Activated CD4-positive, alpha-beta T cell treated with anti-CD3 and anti-CD28 coated beads, Interleukin-2, amount 10 ng/mL, durations not matched to agents 24 days and 14 days (primary cell): ENCODE measurements at places on chromosomes 16 and 17. TPM values are rescaled to one million over a fixed set of nuclear protein-coding genes. Genes with fewer than 3 reads are reported as not detected.

RANBP10 gene
- 18.2 and 18.6 TPM in 2 replicates for total RNA-seq

ZNF469 gene
- total RNA-seq, result 0.57 and 0.63 TPM in 2 replicates

SLC12A3 gene
- total RNA-seq, result not detected in 2 replicates

DDX42 gene
- 145 and 146 TPM in 2 replicates for total RNA-seq

OR1G1 gene
- total RNA-seq, result not detected in 2 replicates

KRT222 gene
- total RNA-seq, result not detected in 2 replicates

CD300A gene
- total RNA-seq, result 14.9 and 15.3 TPM in 2 replicates

GRCh38 chr17:75738218-75738802, 17.1 kb downstream of the ITGB4 start:
- no peak overlapping the region for H3K4me3 ChIP-seq
- peaks cover 11% of the 10 kb centered on the region for H3K4me1 ChIP-seq
- no peaks in the 10 kb centered on the region for H3K36me3 ChIP-seq
- peak overlapping the region; percentile 81 for H3K27ac ChIP-seq
- H3K27me3 ChIP-seq, result no peaks in the 10 kb centered on the region

GRCh38 chr17:902463-902862, 77.1 kb downstream of the NXN start:
- no peak overlapping the region for H3K27ac ChIP-seq
- no peak overlapping the region for H3K4me3 ChIP-seq
- H3K36me3 ChIP-seq, result no peaks in the 10 kb centered on the region
- H3K4me1 ChIP-seq, result no peaks in the 10 kb centered on the region
- H3K27me3 ChIP-seq, result peaks cover 21% of the 10 kb centered on the region

DNA sequence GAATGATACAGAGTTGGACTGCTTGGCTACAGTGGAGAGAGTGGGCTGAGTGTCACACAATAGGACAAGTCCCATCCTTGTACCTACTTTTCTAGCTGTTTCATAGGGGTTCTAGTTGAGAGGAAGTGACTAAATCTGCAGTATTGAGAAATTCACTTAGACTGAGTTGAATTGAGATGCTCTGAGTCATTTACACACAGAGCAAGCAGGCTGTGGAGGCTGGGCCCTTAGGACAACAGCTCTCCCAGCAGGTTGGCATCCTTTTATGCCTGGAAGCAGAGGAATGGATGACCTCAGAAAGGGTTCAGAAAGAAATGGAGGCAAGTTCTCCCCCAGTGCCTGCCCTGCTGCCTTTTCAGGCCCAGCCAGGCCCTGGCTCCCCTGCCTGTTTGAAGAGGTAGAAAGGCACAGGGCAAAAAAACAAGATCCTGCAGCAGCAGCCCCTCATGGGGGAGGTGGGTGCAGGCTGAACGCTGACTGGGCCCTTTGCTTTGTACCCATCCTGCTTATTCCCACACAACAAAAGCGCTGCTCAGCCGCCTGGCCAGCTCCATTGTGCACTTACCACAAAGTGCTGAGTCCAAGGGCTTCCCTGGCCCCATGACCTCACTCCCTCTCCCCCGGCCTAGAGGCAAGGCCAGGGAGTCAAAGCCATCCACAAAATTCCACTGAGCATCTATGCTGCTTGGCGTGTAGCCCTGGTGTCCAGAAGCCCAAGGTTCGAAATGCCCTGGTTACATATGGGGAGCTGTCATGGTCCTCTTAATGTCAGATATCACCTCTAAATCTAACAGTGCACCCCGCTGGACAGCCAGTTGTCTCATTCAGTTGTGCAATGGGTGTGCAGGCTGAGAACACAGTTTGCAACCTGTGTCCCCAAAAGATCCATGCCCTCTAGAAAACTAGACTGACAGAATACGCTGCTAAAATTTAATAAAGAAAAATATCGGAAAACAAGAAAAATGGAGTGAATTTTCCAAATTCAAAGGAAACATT, 5.4 kb upstream of the CRYBA1 start:
- DNase-seq, result no peak
- H3K27me3 ChIP-seq, result peaks cover 1% of the 10 kb centered on the region

GRCh38 chr17:64968652-64969501, 49.6 kb upstream of the LRRC37A3 start:
- H3K27ac ChIP-seq, result peak overlapping the region; percentile 89
- DNase-seq, result peak; percentile 62
- H3K4me1 ChIP-seq, result peaks cover 52% of the 10 kb centered on the region
- no peaks in the 10 kb centered on the region for H3K27me3 ChIP-seq

- no peaks in the 10 kb centered on the region for H3K27me3 ChIP-seq
- no peak overlapping the region for H3K4me3 ChIP-seq
- no peak overlapping the region for H3K27ac ChIP-seq
- DNase-seq, result no peak
These were observed 10.7 kb upstream of the LCAT start for GRCh38 chr16:67954421-67955196.

DNA sequence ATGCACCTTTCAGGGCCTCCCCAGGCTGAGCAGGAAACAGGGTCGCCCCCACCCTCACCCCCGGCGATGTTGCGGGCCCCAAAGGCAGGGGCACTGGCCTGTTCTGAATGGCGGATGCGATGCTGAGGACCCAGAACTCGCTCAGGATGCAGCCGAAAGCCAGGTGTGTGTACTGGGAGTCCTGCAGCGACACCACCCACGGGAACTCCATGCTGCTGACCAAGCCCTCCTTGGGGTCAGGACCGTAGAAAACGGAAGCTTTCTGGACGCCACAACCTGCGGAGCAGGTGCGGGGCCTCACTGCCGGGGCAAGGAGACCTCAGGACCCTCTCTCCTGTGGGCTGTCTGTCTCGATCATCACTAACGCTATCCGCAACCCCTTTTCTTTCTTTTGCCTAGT, 4.0 kb downstream of the PRSS54 start:
- no peak for DNase-seq
- no peaks in the 10 kb centered on the region for H3K27me3 ChIP-seq
- no peak overlapping the region for H3K4me3 ChIP-seq
- no peaks in the 10 kb centered on the region for H3K4me1 ChIP-seq
- H3K27ac ChIP-seq, result no peak overlapping the region
